OCI-LY7 (cell line): ENCODE measurements at places on chromosomes 16 and 17.
A peak's percentile ranks its signal among the peaks of the same experiment; 100 is the strongest.

DNA sequence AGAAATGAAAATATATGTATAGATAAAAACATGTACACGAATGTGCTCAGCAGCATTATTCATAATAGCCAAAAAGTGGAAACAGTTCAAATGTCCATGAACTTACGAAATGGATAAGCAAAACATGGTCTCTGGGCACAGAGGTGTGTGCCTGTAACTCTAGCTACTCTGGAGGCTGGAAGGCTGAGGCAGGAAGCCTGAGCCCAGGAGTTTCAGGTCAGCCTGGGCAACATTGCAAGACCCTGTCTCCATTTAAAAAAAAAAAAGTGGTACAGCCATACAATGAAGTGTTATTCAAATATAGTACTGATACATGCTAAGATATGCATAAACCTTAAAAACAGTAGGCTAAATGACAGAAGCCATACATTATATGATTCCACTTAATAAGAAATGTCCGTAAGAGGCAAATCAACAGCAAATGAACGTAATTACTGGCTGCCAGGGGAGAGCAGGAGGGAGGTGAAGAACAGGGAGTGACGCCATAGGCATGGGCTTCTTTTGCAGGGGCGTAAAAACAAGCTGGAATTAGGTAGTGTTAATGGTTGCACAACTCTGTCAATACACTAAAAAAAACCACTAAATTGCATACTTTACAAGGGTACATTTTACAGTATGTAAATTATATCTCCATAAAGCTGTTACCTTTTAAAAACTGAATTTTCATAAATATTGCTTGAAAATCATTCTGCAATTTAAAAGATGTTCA lies 87.2 kb upstream of the PLEKHM1 start:
- no peak for DNase-seq

- no peak for DNase-seq
Observed at GRCh38 chr17:76384987-76385891, 830 bp downstream of the SPHK1 start.

- DNase-seq, result no peak
Observed at GRCh38 chr17:19531780-19532501, 1.7 kb upstream of the SLC47A1 start.

- DNase-seq, result no peak
Observed at GRCh38 chr17:11719856-11720255, 121.6 kb downstream of the DNAH9 start.

- peak; percentile 81 for DNase-seq
Observed at GRCh38 chr17:76492989-76493501, 8.2 kb downstream of the RHBDF2 start.

GRCh38 chr17:39625198-39625785 lies 1.5 kb upstream of the PPP1R1B start:
- DNase-seq, result no peak

- no peak for DNase-seq
Observed at GRCh38 chr16:10001258-10001775, 180.9 kb downstream of the GRIN2A start.

DNA sequence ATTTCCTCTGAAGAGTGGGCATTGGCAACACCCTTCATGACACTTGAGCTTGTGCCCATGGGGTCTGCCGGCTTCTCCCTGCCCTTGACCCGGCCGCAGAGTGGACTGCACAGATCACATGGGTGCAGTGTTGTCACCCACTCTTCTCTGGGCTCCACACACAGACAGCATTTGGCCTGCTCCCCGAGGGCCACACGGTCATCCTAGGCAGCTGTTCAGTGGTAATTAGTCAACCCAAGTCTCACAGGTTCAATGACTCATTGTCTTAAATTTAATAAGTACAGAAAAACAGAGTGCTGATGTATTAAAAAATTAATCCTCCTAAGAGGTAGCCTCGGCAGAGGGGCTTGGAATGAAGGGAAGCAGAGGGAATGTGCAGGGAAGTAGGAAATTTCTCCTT lies 204.8 kb downstream of the MSI2 start:
- no peak for DNase-seq

- no peak for DNase-seq
Observed at GRCh38 chr17:46976626-46977270, 2.3 kb downstream of the RPRML start.

DNA sequence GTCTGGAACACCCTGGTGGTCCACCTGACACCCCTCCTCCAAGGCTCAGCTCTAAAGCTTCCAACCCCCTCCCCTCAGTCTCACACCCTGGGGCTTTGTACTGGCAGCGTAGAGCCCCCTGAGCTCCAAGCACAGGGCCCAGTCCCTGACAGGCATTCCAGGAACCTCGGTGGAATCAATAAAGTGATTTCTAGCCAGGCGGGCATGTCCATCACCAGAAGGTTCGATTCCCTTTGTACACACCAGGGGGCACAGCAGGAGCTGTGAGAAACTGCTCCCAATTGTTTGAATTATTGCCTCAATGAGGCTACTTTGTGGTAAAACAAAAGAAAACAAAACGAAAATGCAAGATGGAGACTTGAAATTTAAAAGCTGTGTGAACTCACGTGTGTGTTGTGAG lies 51.8 kb downstream of the SMPD3 start:
- peak; percentile 63 for DNase-seq

DNA sequence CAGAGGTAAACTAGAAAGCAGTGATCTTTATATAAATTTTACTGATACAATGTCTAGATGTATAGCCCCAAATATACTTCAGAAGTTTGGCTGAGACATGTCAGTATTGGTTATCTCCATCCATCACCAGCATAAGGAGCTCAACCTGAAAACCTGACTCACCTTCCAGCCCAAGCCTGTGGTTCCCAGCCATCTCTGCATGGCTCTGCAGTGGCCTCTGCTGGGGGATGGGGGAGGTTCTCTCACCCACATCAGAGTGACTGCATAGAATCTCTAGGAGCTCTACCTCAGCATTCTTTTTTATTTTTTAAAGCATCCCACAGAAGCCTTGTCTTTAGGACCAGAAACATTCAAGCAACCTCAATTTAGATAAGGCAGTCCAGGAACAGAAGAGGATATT lies 27.3 kb downstream of the USP7 start:
- DNase-seq, result peak; percentile 66

GRCh38 chr16:78045865-78046581 lies 23.7 kb downstream of the CLEC3A start:
- DNase-seq, result no peak

GRCh38 chr16:46822270-46822669 lies 8.7 kb downstream of the C16orf87 start:
- no peak for DNase-seq
